Bone marrow (tissue), 2 donors: ENCODE measurements at places on chromosomes 2 and 18.

DNA sequence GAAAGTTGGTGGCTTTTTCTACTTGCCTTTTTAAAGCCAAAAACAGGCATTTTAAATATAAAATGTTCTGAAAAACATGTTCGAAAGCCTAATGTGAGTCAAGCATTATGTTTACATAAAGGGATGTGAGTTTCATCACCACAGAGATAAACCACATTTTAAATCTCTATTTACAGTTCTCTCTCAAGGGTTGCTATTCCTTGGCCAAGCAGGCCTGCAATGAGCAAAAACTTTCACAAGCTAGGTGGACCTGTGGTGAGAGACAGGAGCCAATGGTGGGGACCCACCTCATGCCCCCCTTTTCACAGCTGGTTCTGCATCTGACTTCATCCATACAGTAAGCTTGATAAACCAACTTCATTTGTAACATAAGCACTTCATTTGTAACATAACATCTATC lies 65.1 kb downstream of the CUL3 start:
- no peak for DNase-seq

DNA sequence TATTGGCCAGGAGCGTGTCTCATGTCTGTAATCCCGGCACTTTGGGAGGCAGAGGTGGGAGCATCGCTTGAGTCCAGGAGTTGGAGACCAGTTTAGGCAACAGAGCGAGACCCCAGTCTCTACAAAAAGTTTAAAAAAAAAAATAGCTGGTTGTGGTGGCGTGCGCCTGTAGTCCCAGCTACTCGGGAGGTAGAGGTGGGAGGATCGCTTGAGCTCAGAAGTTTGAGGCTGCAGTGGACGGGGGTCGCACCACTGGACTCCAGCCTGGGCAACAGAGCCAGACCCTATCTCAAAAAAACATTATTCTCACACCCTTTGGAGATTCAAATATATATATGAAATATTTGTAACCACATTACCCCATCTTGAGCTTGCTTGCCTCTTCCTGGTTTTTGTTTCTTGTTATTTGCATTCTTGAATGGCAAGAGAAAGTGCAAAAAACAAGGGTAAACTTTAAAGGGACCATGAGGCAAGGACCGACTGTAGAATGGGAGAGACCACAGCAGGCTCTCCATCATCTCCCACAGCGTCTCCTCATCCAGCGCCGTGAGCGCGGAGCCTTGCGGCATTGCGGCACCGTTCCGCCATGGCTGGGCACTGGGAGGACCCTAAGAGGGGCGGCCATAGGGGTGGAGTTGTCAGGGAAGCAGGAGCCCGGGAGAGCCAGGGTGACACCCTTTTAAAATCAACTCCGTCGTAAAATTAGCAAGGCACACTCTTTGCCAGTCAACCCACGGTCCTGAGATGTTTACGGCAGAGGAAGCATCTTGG lies 1.4 kb downstream of the ELP2 start:
- DNase-seq = no peak

DNA sequence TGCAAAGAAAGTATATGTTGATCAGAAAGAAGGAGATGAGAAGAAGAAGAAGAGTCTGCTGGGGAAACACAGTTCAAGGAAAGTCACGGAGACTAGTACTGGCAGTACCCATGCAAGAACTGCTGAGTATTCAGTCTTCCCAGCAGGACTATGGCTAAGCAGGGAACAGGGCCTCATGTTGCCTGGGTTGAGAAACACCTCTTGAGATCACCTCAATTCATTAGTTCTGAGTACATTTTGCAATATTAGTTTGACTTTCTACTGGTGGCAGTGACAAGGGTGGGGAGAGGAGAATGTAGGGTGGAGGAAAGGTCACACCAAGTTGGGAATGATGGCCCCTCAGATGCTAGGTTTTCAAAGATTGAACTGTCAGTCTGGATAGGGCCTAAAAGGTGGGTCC lies 50.5 kb downstream of the MRPL33 start:
- DNase-seq = no peak

DNA sequence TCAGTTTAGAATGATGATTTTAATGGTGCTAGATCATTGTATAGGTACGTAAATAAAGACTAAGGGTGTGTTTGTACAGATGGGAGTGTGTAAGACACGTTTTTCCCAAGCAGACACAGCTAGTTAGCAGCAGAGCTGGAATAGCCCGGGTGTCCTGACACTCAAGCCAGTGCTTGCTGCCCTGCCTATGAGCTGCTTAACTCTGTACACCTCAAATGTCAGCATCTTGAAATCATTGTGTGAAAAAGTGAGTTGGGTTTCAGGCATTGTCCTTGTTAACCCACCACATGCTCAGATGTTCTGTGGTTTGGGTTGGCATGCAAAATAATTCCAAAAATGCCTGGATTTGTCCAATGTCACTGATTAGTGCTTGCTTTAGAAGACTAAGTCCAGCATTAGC lies 13.0 kb upstream of the TET3 start:
- DNase-seq = no peak

DNA sequence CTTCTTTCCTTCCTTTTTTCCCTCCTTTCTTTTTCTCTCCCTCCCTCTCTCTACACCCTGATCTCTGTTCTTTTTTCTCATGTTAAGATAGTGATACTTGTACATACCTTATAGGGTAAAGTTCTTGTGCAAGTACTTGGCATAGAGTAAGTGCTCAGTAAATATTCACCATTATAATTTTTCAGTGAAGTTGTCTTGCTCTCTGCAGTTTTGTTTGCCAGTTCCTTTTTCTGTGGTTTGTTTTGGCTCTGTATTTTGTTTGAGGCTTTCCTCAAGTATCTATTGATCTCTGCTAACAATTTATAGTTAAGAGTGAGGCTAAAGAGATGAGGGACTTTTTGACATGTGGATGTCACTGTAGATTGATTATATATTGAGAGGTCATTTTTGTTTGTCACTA lies 48.0 kb downstream of the MTX2 start:
- no peak for DNase-seq

GRCh38 chr18:62996566-62996965 lies 281.2 kb downstream of the PHLPP1 start:
- no peak for DNase-seq

DNA sequence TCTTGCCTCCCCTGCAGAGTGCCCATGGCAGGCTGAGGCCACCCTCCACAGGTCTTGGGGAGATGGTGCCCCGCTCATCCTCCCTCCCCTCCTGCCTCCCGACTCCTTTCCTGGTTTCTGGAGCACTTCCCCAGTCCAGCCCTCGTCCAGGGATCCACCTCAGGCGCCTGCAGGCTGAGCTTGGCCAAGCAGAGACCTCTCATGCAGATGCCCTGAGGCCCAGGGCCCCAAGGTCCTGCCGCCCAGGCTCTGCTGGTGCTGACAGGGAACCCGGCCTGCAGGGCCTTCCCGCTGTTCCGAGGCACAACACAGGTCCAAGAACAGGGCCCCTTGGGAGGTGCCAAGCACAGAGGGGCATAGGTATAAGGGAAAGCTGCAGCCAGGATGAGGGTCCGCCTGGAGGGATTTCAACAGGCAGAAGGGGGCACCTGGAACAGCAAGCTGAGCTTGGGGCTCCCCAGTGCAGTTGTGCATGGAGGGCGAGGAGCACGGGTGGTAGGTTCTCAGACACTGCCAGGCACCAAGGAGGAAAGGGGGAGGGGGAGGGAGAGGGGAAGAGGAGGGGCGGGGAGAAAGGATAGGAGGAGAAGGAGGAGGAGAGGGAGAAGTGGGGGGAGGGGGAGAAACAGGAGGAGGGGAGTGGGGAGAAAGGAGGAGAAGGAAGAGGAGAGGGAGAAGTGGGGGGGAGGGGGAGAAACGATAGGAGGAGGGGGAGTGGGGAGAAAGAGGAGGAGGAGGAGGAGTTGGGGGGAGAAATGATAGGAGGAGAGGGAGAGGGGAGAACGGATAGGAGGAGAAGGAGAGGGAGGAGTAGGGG lies 1.2 kb upstream of the ANO7 start:
- no peak for DNase-seq

DNA sequence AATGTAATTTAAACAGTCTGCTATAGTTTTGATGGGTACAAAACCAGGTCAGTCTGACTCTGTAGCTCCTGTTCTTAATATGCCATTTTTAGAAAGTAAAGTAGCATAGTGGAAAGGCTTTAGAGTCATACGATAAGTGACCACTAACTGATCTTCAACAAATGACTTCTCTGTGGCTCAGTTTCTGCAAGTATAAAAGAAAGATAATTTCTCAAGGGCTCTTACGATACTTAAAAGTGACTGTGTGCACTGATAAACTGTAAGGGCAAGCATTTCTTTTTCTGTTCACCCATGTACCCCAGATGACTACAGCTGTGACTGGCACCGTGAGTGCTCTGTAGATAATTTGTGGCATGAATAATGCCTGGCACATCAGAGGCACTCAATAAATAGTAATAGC lies 178.7 kb downstream of the LCLAT1 start:
- no peak for DNase-seq

GRCh38 chr2:2575870-2576386 lies 244.9 kb upstream of the MYT1L start:
- DNase-seq = no peak

GRCh38 chr2:160328811-160329527 lies 128.9 kb upstream of the ITGB6 start:
- no peak for DNase-seq

- DNase-seq = no peak
Observed at GRCh38 chr2:24658531-24659202, 134.5 kb downstream of the PTRHD1 start.

- DNase-seq = no peak
Observed at GRCh38 chr2:237264480-237265219, 149.3 kb downstream of the COL6A3 start.

DNA sequence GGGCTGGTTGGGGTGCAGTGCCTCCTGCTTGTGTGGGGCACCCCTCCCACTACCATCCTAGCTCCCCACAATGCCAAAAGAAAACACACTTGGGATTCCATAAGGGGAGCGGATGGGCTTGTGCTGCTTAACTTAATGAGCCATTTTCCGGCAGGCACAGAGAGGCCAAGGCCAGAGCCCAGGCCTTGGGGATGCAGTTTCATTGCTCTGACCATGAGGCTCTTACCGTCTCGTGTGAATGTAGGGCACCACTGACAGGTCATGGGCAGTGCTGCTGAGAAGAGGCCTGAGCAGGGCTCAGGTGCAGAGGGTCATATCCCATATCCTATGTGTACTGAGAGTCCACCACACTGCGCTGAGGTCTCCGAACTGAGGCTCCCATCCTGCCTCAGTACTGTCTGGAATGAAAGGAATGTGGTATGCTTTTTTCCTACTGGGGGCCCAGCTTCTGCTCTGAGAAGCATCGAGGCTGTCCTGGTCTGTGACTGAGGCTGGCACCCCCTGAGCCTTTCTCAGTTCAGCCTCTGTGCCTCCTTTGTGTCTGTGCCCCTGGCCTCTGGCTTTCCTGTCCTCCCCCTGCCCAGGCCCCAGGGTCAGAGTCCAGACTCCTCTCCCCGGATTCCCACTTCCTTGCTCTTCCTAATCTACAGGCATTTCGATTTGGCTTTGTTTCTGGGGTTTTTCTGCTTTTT lies 45.2 kb upstream of the MAPRE3 start:
- DNase-seq = no peak

DNA sequence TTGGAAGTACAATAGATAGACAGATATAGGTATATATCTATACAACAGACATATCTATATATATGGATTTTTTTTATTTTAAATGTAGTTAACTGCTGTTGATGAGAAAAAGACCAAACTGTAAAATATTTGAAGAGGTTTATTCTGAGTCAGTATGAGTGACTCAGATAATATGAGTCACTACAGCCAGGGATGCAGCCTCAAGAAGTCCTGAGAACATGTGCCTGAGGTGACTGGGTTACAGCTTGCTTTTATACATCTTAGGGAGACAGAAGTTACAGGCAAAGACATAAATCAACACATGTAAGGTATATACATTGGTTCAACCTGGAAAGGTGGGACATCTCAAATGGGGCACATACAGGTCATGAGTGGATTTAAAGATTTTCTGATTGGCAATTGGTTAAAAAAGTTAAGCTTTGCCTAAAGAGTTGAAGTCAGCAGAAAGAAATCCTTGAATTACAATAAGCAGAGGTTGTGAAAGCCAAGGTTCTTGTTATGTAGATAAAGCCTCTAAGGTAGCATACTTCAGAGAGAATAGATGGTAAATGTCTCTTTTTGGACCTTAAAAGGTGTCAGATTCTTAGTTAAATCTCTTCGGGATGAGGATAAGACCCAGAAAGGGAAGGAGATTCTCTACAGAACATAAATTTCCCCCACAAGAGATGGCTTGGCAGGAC lies 149.9 kb downstream of the RBM43 start:
- no peak for DNase-seq

GRCh38 chr2:21646345-21646744 lies 522.6 kb downstream of the TDRD15 start:
- DNase-seq = no peak

GRCh38 chr2:66512626-66513025 lies 77.7 kb downstream of the MEIS1 start:
- DNase-seq = no peak

GRCh38 chr2:217870528-217871011 lies 132.2 kb downstream of the TNS1 start:
- DNase-seq = no peak

GRCh38 chr18:60235164-60235563 lies 137.4 kb downstream of the MC4R start:
- no peak for DNase-seq

DNA sequence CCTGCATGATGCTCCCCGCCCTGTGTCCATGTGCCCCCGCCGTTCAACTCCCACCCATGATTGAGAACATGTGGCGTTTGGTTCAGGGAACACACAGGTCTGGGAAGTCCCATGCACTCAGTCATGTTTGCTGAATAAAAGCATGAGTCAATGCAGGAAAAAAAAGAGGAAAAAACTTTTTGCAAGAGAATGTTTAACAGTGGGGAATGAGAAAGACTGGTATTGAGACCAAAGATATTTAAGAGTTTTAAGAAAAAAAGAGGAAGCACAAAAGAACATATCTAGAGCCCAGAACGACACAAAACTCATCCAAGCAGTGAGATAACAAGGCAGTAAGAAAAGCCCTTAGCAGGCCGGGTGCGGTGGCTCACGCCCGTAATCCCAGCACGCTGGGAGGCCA lies 279.2 kb upstream of the THSD7B start:
- no peak for DNase-seq

DNA sequence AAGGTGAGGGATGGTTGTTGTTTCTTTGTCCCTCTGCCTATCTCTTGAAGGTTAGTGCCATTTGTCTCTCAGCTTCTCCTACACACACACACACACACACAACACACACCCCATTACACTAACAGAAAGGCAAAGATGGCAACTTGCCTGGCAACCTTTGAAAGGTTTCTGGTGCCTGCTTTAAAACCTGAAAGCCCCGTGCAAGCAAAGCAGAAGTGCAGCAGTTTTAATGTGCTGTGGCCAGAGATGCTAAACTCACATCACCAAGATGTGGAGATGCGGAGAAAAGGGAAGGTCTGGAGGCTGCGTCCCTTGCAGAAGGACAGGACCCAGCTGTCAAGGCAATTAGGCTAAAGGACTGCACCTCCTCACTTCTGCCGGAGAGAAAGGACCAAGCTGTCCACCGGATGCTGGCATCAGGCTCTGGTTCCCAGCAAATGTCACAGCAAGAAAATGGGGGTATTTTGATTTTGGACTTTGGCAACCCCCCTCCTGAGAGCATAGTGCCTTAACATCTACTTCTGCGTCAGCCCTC lies 196.4 kb downstream of the ARL4C start:
- DNase-seq = no peak

- no peak for DNase-seq
Observed at GRCh38 chr2:110858993-110859701, 126.8 kb downstream of the ACOXL start.

- DNase-seq = no peak
Observed at GRCh38 chr2:48110492-48110891, 204.2 kb upstream of the FBXO11 start.
